ENCODE measurements at places on chromosomes 3 and 15.

DNA sequence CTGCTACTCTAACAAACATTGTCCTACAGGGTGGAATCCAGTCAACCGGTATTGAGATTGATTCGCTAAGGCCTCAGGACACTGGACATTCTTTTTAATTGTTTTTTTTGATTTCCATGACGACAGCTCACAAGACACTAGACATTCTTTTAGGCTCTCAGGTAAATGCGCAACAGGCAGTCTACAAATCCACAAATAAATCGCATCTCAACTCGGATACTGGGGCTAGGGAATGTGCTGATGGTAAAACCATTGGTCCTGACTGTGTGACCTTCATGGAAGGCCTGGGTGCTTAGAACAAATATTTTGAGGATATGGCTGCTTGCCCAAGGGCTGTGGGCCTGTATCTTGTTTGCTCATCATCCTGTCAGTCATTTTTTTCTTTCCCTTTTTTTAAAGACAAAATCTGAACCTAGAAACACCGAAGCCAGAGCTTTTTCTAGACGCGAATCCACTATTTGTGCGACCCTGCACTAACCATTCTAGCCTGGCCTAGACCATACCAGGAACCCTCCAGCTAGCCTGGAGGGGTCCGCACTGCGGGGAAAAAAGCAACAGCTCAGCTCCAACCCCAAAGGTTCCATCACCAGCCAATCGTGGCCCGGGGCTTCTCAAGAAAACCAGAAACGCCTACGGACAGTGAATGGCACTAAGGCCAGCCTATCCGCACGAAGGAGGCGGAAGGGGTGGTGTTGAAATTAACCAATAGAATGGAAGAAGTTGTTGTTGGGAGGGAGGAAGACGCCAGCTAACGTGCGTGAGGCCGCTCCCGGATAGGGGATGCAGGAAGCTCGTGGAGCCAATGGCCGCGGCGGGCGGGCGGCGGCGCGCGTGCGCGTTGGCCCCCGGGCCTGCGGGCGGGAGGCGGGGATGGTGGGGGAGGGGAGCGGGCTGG, 18.1 kb upstream of the CHD2 start:
- peak; percentile 100 for DNase-seq

DNA sequence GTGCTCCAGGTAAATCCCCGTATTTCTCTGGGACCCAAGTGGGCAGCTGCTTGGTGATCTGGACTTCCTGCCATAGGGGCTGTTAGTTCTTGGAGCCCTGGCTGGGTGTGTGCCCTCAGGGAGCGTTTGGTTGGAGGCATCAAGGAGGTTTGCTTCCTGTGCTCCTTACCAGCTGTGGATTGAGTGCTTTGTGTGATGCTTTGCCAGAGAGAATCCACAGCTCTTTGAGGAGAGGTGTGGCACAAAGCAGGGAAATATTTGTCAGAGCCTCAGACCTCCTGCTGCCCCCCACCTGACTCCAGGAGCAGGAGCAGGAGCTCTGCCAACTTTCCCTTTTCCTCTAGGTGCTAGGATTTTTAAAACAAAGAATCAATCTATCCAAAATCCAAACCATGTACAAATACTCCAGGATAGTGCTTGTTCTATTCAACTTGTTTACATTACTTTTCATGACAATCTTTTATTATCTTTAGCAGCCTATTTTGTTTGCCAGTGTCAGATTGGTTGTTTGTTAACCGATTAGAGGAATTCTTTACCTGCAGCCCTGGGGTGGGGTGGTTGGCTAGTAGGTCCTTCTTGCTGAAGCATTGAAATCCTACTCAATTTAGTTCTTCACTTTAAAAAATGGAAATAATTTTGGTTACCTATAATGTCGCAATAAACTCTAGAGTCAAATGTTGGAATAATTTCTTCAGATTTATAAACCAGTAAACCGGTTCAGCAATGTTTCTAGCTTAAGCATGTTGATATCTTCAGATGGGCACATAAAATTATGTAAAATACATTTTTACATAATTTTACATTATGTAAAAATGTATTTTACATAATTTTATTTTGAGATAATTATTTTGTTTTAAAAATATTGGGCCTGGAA, 2.5 kb downstream of the CTDSPL start:
- DNase-seq = no peak

GRCh38 chr3:114627770-114628169, 333.9 kb downstream of the TIGIT start:
- DNase-seq = no peak

DNA sequence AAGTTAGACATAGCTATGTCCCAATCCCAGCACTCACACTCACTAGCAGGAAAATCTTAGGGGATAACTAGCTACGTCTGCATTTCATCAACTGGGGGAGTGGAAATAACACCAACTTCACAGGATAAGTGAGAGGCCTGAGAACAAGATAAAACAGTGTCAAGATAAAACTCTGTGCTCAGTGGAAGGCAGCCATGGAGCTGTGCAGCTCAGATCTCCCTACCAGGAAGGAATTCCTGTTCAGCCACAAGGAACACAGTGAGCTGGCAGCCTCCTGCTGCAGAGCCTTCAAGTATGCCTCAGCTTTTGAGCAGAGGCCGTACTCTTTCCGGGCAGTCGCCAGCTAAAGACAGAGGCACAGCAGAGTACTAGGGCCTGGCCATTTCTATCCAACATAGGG, 115.8 kb upstream of the TOPAZ1 start:
- DNase-seq = no peak

DNA sequence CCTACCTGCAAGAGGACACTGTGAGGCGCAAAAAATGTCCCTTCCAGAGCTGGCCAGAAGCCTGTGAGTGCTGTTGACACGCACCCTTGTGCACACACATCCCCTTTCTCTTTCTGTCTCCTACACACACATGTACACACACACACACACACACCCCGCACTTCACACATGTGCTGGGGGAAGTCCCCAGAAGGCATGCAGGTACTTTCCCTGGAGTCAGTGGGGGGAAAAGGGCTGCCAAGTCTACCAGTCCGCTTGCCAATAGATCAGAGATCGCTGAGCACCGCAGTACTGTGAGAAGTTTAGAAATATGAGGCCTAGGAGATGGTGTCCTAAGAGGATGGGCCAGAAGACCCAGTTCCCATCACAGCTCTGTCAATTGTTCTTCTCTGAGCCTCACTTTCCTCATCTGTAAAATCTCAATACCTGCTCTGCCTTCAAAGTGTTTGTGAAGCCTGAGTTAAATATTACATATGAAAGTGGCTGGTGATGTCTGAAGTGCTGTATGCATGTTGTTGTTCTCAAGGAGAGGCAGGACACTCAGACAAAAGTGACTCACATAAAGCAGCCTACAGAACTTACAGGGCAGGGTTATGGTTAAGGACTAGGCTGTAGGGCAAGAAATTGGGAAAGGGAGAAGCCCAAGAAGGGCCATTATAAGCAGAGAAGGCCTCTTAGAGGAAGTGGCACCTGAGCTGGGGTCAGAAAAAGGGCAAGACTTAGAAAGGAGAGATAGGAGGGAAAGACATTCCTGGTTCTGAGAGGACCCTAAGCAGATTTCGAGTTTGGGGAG, 6.8 kb downstream of the IL17RE start:
- DNase-seq = no peak

- no peak for DNase-seq
These were observed 1.8 kb upstream of the TGFBR2 start for GRCh38 chr3:30604558-30604957.

- no peak for DNase-seq
These were observed 56.5 kb upstream of the TMEM108 start for GRCh38 chr3:132981719-132982118.
